ENCODE measurements at places on chromosomes 4 and X.

GRCh38 chrX:115949900-115950822 is 220.4 kb upstream of the AGTR2 start:
- peak; percentile 81 for DNase-seq

GRCh38 chrX:148229801-148230303 is 248.7 kb downstream of the FMR1NB start:
- DNase-seq = no peak

DNA sequence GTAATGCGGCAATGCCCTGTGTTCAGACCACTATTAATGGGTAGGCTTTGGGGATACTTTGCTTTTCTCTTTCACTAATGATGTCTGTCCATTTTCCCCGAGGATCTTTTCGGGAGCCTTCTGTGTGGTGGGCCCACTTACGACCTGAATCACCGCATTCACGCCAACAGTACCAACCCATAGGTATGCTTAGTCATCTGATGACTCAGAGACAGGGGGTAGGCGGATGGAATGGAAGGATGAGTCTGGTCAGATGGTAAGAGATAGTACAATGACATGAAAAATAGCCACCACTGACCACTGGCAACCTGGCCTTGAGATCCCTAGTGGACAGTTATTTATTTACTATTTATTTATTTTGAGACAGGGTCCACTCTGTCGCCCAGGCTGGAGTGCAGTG is 76.0 kb upstream of the DHRSX start:
- no peak for DNase-seq

DNA sequence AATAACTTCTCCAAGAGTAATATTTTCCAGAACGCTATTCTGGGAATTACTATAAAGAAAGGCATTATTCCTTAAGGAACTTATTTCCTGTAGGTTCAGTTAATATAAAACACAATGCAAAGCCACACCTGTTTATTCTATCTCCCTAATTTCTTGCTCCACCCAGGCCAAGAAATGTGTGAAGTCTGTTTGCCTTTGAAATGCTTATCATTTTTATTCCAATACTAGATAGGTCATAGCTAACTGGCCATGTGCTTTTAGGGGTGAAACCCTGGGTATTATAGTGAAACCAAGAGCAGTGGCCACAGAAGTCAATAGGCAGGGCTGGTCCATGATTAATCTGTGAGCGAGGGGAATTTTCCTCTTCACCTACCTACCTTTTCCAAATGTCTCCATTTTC is 14.8 kb downstream of the CXCL3 start:
- DNase-seq = no peak

DNA sequence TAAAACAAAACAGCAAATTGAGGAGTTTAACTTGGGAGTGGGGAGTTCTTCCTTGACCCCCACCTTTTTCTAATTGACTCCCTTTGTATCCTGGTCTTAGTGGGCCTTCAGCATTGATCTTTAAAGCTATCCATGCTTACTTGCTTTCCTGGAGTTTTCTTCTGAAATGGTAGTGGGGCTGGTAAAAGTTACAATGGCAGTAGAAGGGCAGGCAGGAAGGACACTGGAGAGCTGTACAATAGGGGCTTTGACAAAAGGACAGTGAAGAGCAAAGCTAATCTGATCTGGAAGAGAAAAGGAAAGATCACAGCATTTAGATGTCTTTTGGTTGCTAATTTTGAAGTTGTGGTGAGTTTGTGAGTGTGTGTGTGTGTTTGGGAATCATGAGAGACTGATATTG is 111.5 kb downstream of the MID1 start:
- DNase-seq = no peak

DNA sequence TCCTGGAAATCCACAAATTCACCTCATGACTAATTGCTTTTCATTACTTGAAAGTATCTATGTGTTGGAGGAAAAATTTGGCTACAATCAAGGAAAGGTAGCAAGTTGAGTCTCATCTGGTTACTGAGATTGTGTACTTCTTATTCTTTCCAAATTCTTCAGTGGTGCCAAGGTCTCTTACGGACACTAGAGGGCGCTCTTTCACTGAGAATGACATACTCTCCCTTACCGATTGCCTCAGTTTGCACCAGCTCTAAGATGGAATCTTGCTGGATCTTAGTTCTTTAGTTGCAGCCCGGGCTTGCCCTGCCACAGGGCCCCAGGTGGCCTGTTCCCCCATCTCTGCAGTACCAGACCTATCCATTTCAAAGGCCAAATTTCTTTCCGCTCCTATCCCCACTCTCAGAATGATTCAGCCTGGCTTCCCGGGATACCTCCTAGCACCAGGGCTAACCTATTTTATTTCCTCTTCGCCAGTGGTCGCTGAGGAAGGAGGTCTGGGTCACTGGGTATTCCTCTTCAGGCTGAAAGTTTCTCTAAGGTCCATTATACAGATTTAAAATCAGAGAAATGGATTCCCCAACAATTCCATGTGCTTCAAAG is 24.6 kb upstream of the GPR50 start:
- peak; percentile 41 for DNase-seq

- peak; percentile 57 for DNase-seq
Observed at GRCh38 chr4:88706574-88706973, 8.9 kb upstream of the NAP1L5 start.

- no peak for DNase-seq
Observed at GRCh38 chr4:138890891-138891570, 124.5 kb upstream of the NOCT start.

- DNase-seq = no peak
Observed at GRCh38 chr4:180518906-180519305, 1724.3 kb upstream of the TENM3 start.

GRCh38 chr4:153816542-153816941 is 27.7 kb upstream of the SFRP2 start:
- DNase-seq = no peak

- no peak for DNase-seq
Observed at GRCh38 chrX:110509755-110510532, 151.3 kb downstream of the RTL9 start.

GRCh38 chr4:41185614-41186592 is 28.4 kb downstream of the APBB2 start:
- no peak for DNase-seq

- no peak for DNase-seq
Observed at GRCh38 chr4:48554606-48555005, 64.6 kb downstream of the ZAR1 start.

DNA sequence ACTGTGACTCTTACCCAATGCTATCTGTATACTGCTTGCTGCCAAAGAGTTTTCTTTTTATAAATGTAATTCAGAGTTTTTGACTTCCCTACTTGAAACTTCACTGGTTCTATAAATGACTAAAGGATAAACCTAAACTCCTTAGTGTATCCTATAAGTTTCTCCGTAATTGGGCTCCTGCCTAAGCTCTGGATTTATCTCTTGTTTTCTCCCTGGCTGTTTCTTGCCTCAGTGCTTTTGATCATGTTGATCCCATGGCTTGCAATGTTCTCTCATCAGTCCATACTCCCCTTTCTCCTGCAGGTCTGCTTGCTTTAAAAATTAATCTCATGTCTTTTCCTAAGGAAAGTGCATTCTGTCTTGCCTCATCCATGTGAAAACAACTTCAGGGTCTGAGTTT is 1543.1 kb upstream of the IGFBP7 start:
- DNase-seq = no peak

Data from midbrain (tissue), 1 donor.